Muscle of back (tissue), 13 donors: ENCODE measurements at places on chromosomes 3 and 15. TPM values are rescaled to one million over a fixed set of nuclear protein-coding genes. Genes with fewer than 3 reads are reported as not detected.

DNA sequence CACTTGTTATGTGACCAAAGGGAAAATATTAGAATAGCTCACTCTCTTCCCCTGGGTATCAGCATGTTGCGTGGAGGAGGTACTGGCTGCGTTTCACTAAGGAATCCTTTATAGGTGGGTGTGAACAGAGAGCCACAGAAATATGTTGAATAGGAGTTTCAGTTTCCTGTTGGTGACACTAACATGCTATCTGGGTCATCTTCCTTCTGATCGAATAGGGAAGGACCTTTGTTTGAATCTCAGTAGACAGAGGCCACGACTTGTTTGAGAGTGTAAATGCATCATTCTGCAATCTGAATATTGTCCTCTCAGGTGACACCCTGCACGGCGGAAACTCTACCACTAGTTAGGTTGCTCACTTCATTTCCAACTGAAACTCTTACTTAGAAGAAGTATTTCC lies 157.9 kb upstream of the SLC2A2 start:
- DNase-seq: no peak

GRCh38 chr3:37580237-37580636 lies 281.4 kb upstream of the CTDSPL start:
- peak; percentile 89 for DNase-seq

GRCh38 chr3:38599886-38600285 lies 49.6 kb downstream of the SCN5A start:
- DNase-seq: no peak

- peak; percentile 98 for DNase-seq
These were observed at the start of the genes LNP1 and TOMM70 for GRCh38 chr3:100400780-100401673. Gene LNP1, plus strand, starts transcription at chr3:100401539. Its CDS starts 28,191 bp downstream, at chr3:100429730. Gene TOMM70, minus strand, starts transcription at chr3:100401089. Its CDS starts 140 bp downstream, at chr3:100400949.

- DNase-seq: no peak
These were observed 15.2 kb upstream of the ACTC1 start for GRCh38 chr15:34810443-34811129.

Gene GTF2A2
- 117 TPM for polyA plus RNA-seq

Gene ISL2
- polyA plus RNA-seq: not detected
